Dermis microvascular lymphatic vessel endothelial cell (primary cell): ENCODE measurements at places on chromosomes 12 and 14. TPM values are rescaled to one million over a fixed set of nuclear protein-coding genes. Genes with fewer than 3 reads are reported as not detected.

DNA sequence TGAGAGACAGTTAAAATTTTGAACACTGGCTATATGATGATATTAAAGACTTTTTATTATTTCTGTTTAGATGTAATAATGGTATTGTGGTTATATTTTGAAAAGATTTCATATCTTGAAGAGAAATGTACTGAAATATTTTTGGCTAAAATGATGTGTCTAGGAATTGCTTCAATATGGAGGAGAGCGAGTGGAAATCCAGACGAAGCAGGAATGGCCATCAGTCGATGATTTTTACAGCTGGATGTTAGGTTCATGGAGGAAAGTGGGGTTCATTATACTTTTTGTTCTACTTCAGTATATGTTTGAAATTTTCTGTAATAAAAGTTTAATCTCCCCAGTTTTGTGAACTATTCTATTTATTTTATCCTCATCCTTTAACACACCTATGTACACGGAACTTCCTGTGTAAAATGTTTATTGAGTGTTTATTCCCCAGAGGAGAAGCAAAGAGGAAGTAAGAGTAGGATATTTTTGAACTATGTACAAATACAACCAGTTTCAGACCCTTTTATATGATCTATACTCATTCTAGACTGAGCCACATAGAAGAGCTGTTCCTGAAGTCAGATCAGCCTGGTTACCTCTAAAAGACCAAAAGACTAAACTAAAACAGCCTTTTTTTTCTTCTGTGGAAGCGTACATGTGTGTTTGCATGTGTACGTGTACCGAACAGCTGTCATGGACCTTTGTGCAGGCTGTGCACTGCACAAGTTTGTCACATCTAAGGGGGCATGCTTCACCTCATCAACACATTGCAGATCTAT, 211.0 kb upstream of the NUDT4 start:
- no peak for DNase-seq

- no peak for DNase-seq
These were observed 1.1 kb downstream of the C1R start for GRCh38 chr12:7091171-7091570.

GRCh38 chr14:95713596-95714371, at the start of gene TCL1A:
Gene TCL1A, minus strand, starts transcription at chr14:95714125. Its CDS starts 59 bp downstream, at chr14:95714066.
- DNase-seq: no peak

DNA sequence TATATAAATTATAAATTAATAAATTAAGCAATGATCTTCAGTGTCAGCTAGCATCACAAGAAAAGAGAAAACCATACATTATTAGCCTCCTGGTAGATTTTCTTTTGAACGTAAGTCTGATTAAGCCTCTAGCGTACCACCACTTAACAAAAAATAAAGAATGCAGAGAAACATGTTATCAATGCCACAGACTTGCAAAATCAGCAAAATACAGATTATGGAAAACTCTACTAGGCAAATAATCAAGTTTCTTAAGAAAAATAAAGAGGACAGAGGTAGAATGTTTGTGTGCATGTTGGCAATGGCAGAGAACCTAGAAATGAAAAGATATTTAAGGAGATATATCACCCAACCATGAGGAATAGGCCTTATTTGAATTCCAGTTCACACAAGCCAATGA, 8.4 kb upstream of the SRRM4 start:
- DNase-seq: no peak

- no peak for DNase-seq
These were observed 18.9 kb downstream of the PLEKHH1 start for GRCh38 chr14:67551940-67552339.

GRCh38 chr14:103556946-103557758, 5.3 kb downstream of the BAG5 start:
- DNase-seq: no peak

- no peak for DNase-seq
These were observed 13.5 kb downstream of the NFATC4 start for GRCh38 chr14:24381363-24382063.

DNA sequence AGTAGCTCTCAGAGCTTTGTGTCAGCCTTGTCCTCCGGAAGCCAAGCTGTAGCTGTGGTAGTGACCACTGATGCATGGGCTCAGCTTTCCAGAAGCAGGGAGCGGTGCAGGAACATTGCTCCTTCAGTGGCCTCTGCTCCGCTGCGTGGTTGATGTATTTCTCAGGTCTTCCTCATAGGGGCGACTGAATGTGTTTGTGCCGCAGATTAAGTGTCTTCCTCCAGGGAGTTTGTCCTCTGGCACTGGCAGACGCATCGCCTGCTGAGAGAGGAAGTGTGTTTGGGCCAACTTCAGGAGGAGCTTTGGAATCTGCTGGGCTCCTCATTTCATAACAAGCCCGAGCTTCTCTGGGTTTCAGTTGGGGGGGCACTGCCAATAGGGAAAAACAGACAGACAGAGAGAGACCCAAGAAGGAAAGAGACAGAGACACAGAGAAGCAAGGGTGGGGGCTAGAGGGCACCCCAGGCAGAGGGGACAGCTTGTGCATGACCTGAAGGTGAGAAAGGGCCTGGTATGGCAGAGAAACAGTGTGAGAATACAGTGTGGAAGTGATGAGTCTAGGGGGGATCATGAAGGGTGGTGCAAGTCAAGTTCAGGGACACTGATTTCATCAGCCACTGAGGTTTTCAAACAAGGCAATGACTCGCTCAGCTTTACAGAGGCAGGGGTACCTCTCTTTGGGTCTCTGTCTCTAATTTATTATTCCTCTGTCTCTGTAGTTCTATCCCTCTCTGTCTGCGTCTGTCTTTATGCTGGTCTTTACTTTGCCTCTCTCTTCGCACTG, 69.4 kb upstream of the PRIMA1 start:
- no peak for DNase-seq

The TMPO gene
- 46.1 and 83.3 TPM in 2 replicates for total RNA-seq

The CLEC6A gene
- not detected in 2 replicates for total RNA-seq

The RASAL1 gene
- not detected in 2 replicates for total RNA-seq

The GUCY2C gene
- not detected in 2 replicates for total RNA-seq

The GPRC5D gene
- not detected in 2 replicates for total RNA-seq
